ENCODE measurements at places on chromosomes 13 and 19. TPM values are rescaled to one million over a fixed set of nuclear protein-coding genes. Genes with fewer than 3 reads are reported as not detected.
A peak's percentile ranks its signal among the peaks of the same experiment; 100 is the strongest.

DNA sequence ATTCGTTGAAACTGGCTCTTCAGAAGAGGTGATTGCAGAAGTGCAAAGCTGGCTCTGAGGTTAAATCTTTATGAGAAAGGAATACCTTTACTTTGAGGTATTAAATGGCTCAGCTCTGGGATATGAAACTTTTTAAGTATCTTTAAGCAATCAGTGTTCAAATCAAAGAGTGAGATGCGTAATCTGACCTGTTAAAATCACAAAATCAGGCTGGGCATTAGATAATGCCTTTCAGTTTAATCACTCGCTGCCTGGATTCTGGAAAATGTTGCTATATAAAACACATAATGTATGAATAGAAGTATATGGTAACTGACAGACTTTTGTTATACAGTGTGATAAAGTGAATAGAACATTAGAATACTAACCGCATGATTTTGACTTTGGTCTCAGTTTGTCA, 2.0 kb upstream of the DGKH start:
- H3K4me3 ChIP-seq: no peak overlapping the region
- H3K27me3 ChIP-seq: peaks cover 10% of the 10 kb centered on the region
- DNase-seq: no peak
- no peak overlapping the region for H3K27ac ChIP-seq

DNA sequence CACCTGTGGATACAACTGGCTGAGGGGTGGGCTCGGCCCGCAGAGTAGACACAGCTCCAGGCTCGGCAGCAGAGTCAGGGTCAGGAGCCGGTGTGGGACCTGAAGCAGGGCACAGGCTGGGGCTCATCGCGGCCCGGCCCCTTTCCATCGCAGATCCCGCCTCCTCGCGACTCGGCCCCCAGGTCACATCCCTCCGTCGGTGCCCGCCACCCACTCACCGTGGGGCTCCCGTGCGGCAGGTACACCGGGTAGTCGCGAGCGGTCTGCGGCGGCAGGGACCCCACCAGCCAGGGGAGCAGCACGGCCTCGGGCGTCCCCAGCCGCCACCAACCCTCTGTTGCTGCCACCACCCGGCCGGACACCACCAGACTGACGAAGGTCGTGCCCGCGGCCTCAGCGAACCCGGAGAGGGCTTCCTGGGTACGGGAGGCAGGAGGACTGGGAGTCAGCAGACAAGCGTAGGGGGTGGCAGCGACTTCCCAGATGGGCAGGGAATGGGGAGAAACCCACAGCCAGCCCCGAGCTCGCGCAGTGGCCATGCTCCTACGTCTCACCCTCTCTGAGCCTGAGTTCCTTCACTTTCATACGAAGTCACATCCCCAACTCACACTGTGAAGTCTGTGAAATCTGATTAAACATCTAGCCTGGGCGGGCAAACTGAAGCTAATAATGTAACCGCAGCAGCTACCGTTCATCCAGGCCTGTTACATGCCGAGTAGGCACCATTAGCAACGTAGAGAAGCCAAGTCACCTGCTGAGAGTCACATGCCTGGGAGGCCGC, 3.7 kb downstream of the FUZ start:
- peak overlapping the region; percentile 90 for H3K27ac ChIP-seq
- no peaks in the 10 kb centered on the region for H3K27me3 ChIP-seq
- H3K4me3 ChIP-seq: peak overlapping the region; percentile 56
- peaks cover 8% of the 10 kb centered on the region for H3K4me1 ChIP-seq

DNA sequence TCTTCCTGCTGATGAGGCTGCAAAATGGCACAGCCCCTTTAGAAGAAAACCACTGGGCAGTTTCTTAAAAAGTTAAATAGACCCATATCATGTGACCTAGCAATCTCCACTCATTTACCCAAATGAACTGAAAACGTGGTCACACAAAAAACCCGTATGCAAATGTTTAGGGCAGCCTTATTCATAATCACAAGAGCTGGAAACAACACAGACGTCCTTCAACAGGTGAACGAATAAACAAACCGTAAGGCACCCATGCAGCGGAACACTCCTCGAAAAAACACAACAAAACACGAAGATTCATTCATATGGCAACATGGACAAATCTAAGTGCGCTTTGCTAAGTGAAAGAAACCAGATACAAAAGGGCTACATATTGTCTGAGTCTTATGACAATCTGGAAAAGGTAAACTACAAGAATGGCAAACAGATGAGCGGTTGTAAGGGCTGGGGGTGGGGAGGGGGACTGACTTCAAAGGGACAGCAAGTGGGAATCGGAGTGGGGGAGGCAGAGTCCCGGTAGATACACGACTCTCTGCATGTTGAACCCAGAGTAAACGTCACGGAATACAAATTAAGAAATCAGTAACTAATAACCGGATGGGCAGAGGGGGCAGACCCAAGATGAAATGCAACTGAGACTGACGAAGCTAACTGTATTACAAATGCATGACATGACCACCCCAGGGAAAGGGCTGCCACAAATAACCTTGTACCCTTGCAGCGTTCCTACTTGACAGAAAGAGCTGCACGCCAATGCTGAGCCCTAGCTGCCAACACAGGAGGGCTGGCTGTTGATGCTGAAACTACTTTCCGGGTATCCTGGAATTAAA, 33.4 kb downstream of the MLLT1 start:
- no peak overlapping the region for H3K4me3 ChIP-seq
- H3K4me1 ChIP-seq: peaks cover 27% of the 10 kb centered on the region
- H3K27ac ChIP-seq: no peak overlapping the region
- no peak for DNase-seq

CALM3 gene
- 180 TPM for total RNA-seq

GRCh38 chr19:38467541-38468525, 34.3 kb downstream of the RYR1 start:
- no peaks in the 10 kb centered on the region for H3K4me1 ChIP-seq
- no peaks in the 10 kb centered on the region for H3K27me3 ChIP-seq
- no peak for DNase-seq
- no peak overlapping the region for H3K27ac ChIP-seq
- no peaks in the 10 kb centered on the region for H3K36me3 ChIP-seq

PTH2 gene
- not detected for total RNA-seq

- no peaks in the 10 kb centered on the region for H3K27me3 ChIP-seq
- DNase-seq: no peak
- H3K36me3 ChIP-seq: no peaks in the 10 kb centered on the region
- no peak overlapping the region for H3K4me3 ChIP-seq
Observed at GRCh38 chr19:16607819-16608218, 20.2 kb downstream of the MED26 start.

- H3K4me1 ChIP-seq: peaks cover 10% of the 10 kb centered on the region
- DNase-seq: no peak
- peaks cover 45% of the 10 kb centered on the region for H3K36me3 ChIP-seq
- H3K27me3 ChIP-seq: no peaks in the 10 kb centered on the region
- no peak overlapping the region for H3K27ac ChIP-seq
Observed at GRCh38 chr19:583198-583967, 6.3 kb upstream of the HCN2 start.

DNA sequence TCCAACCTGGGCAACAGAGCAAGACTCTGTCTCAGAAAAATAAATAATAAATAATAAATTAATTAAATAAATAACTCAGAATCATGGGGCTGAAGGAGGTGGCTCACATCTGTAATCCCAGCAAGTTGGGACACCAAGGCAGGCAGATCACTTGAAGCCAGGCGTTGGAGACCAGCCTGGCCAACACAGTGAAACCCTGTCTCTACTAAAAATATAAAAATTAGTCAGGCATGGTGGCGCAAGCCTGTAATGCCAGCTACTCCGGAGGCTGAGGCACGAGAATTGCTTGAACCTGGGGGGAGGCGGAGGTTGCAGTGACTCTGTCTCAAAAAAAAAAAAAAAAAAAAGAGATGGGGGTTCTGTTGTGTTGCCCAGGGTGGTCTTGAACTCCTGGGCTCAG, 7.2 kb downstream of the TMEM38A start:
- no peak overlapping the region for H3K27ac ChIP-seq
- H3K36me3 ChIP-seq: no peaks in the 10 kb centered on the region
- DNase-seq: no peak
- H3K4me3 ChIP-seq: no peak overlapping the region
- no peaks in the 10 kb centered on the region for H3K4me1 ChIP-seq

- no peak overlapping the region for H3K27ac ChIP-seq
- no peak overlapping the region for H3K4me3 ChIP-seq
- no peaks in the 10 kb centered on the region for H3K36me3 ChIP-seq
- H3K4me1 ChIP-seq: peaks cover 21% of the 10 kb centered on the region
- no peak for DNase-seq
- H3K27me3 ChIP-seq: no peaks in the 10 kb centered on the region
Observed at GRCh38 chr13:30851697-30852096, 54.4 kb upstream of the MEDAG start.

GRCh38 chr13:45040622-45041021, 51.3 kb downstream of the GPALPP1 start:
- H3K27me3 ChIP-seq: no peaks in the 10 kb centered on the region
- no peak for DNase-seq

GRCh38 chr19:4635754-4636116, 3.6 kb upstream of the TNFAIP8L1 start:
- no peak for DNase-seq
- no peaks in the 10 kb centered on the region for H3K27me3 ChIP-seq
- H3K36me3 ChIP-seq: no peaks in the 10 kb centered on the region
- no peak overlapping the region for H3K4me3 ChIP-seq
- no peaks in the 10 kb centered on the region for H3K4me1 ChIP-seq

- no peaks in the 10 kb centered on the region for H3K27me3 ChIP-seq
- no peak for DNase-seq
- no peaks in the 10 kb centered on the region for H3K4me1 ChIP-seq
Observed at GRCh38 chr19:28003543-28003942, 1209.4 kb downstream of the UQCRFS1 start.

GRCh38 chr13:36718686-36719085, 44.9 kb downstream of the SERTM1 start:
- H3K27me3 ChIP-seq: no peaks in the 10 kb centered on the region
- no peak overlapping the region for H3K4me3 ChIP-seq
- H3K4me1 ChIP-seq: no peaks in the 10 kb centered on the region

IGSF23 gene
- total RNA-seq: not detected

FGF22 gene
- total RNA-seq: 0.23 TPM

DNA sequence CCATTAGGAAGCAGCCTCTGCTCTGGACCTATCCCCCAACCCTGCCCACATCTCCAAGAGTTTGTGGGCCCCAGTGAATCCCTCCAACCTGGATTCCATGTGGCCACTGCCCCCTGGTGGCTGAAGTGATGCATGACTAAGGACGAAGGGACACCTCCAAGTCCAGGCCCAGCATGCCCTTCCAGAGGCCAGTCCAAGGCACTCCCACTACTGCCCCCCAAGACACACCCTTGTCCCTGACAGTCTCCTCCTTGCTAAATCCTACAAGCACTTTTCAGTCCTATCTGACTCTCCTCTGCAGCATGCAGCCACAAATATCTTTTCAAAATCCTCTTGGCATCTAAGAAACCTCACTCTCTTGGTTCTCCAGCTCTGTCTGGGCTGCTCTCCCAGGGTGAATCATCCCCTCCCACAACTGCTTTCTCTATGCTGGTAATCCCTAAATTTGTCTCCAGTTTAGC, 33.0 kb downstream of the DEDD2 start:
- H3K4me1 ChIP-seq: no peaks in the 10 kb centered on the region
- no peak overlapping the region for H3K27ac ChIP-seq
- H3K36me3 ChIP-seq: no peaks in the 10 kb centered on the region
- H3K27me3 ChIP-seq: peaks cover 16% of the 10 kb centered on the region
- peak; percentile 59 for DNase-seq

GRCh38 chr13:110301083-110301482, 5.9 kb downstream of the COL4A1 start:
- DNase-seq: no peak
- H3K36me3 ChIP-seq: no peaks in the 10 kb centered on the region
- peaks cover 46% of the 10 kb centered on the region for H3K4me1 ChIP-seq
- H3K27me3 ChIP-seq: no peaks in the 10 kb centered on the region
- no peak overlapping the region for H3K4me3 ChIP-seq
- peak overlapping the region; percentile 27 for H3K27ac ChIP-seq

- H3K4me1 ChIP-seq: no peaks in the 10 kb centered on the region
- no peaks in the 10 kb centered on the region for H3K36me3 ChIP-seq
- H3K27ac ChIP-seq: no peak overlapping the region
- no peak overlapping the region for H3K4me3 ChIP-seq
- no peak for DNase-seq
Observed at GRCh38 chr13:21777166-21777565, 106.3 kb downstream of the FGF9 start.

GRCh38 chr19:38870612-38871011, 7.5 kb downstream of the RINL start:
- no peaks in the 10 kb centered on the region for H3K27me3 ChIP-seq
- no peaks in the 10 kb centered on the region for H3K36me3 ChIP-seq
- peaks cover 9% of the 10 kb centered on the region for H3K4me1 ChIP-seq
- no peak for DNase-seq
- no peak overlapping the region for H3K4me3 ChIP-seq

SERP2 gene
- total RNA-seq: 6.9 TPM
